ENCODE measurements at places on chromosomes 5 and 9.

- DNase-seq = no peak
Measured at GRCh38 chr5:124748687-124749594, 2.5 kb upstream of the ZNF608 start.

DNA sequence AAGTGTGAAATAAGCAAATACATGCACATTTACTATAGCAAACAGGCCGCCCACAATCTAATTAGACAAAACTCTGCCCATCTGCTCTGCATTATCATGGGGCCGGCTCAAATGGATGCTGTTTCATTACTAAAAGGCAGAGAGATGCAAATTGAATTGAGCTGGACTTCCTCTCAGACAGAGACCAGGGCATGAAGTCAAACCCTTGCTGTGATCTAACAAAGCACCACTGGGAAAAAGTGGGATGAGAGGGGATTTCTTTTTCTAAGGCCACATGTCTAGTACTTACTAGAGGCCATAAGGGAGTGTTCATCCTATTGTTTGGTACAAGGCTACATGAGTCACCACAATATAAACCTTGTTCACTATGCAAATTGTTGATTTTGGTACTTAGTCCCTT is 614.7 kb downstream of the ISL1 start:
- DNase-seq = no peak

DNA sequence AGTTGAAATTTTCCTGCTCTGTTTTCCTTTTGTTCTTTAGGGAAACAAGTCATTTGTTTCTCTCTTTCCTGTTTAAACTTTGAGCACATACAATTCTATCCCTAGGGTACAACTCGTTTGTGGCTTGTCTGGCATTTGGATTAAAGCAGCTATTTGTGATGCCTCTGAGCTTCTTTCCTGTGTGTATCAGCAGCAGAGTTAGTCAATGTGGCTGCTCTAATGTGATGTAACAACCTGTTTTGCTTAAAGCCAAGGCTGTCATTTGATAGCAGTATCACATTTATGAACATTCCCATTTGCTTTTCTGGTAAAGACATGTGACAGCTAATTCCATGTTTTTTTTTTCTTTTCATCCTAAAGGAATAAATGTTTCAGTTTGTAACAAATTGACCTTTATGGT is 314.3 kb upstream of the CHD1 start:
- no peak for DNase-seq

DNA sequence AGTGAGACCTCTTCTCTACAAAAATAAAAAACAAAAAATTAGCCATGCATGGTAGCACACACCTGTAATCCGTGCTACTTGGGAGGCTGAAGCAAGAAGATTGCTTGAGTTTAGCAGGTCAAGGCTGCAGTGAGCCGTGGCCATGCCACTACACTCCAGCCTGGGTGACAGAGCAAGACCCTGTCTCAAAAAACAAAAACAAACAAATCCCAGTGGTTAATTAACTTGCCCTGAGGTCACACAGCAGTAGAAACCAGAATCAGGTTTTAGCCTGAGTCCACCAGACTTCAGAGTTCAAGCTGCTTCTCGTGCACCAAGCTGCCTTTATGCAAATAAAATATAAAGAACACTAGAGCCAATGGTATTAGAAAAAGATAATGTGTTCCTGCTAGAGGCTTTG is 169.7 kb downstream of the GOLPH3 start:
- no peak for DNase-seq

- DNase-seq = no peak
Measured at GRCh38 chr5:61640179-61641021, 308.3 kb downstream of the ZSWIM6 start.

DNA sequence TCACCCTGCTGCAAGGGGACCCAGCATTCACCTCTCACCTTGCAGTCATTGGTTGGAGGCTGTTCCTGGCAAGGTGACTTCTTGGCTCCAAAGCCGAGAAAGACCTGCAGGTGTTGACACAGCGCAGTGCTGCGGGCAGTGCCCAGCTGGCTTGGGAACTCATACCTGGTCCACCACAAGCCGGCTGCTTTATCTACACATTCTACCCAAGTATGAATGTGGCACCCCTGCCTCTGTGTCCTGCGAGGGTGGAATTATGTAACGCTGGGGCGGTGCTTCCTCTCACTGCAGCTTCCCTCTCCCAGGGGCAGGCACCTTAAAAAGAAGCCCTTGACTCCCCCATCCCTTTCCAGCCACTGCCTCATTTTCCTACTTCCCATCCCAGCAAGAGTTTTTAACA is 2.5 kb upstream of the ZMYND19 start:
- DNase-seq = no peak

GRCh38 chr5:14880688-14881087 is 9.1 kb upstream of the ANKH start:
- DNase-seq = no peak

- no peak for DNase-seq
Measured at GRCh38 chr5:135739383-135739981, 95.0 kb upstream of the SLC25A48 start.

DNA sequence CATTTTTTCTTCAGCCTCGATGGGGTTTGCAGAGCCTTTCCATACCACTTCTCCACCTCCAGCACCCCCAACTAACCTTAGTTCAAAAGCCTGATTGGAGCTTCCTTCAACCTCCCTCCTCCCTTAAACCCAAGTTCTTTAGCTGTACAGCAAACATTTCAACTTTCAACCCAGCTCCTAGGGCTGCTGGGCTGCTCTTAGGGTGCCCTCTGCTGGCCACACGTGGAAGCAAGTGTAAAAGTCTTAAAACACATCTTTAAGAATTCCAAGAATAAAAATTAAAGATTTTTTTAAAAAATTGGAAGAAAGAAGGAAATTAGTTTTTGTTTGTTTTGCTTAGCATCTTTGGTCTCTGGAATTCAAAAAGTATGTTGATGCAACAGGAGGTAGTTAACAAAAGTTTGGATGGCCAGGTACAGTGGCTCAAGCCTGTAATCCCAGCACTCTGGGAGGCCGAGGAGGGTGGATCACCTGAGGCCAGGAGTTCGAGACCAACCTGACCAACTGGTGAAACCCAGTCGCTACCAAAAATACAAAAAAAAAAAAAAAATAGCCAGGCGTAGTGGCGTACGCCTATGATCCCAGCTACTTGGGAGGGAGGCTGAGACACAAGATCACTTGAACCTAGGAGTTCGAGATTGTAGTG is 15.5 kb upstream of the HSD17B3 start:
- no peak for DNase-seq

- no peak for DNase-seq
Measured at GRCh38 chr5:39121315-39121714, 47.1 kb upstream of the RICTOR start.

- no peak for DNase-seq
Measured at GRCh38 chr5:59222687-59223511, 640.0 kb downstream of the RAB3C start.

DNA sequence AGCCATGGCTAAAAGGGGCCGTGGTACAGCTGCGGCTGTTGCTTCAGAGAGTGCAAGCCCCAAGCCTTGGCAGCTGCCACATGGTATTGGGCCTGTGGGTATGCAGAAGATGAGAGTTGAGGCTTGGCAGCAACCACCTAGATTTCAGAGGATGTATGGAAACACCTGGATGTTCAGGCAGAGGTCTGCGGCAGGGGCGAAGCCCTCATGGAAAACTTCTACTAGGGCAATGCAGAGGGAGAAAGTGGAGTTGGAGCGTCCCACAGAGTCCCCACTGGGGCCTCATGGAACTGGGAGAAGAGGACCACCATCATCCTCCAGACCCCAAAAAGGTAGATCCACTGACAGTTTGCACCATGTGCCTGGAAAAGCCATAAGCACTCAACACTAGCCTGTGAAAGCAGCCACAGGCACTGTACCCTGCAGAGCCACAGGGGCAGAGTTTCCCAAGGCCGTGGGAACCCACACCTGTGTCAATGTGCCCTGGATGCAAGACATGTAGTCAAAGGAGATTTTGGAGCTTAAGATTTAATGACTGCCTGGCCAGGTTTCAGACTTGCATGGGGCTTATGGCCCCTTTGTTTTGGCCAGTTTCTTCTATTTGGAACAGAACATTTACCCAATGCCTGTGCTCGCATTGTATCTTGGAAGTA is 65.9 kb downstream of the DMXL1 start:
- no peak for DNase-seq

DNA sequence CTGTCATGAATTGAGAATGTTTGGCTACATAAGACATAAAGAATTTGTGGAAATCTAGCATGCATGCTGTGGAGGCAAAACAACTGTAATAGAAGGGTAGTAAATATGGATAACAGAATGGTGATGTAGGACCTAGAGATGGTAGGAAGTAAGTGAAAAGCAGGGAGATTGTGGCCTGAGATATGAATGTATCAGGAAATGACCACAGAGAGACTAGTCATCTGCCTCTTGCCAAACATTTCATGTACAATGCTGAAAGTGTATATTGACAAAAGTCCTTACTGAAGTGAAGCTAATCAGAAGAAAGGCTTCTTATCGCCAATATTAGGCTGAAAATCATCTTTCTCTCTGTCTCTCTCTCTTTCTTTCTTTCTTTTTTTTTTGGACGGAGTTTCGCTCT is 873.1 kb upstream of the CTNND2 start:
- DNase-seq = no peak

Measured in keratinocyte (primary cell).